ENCODE measurements at places on chromosomes 7 and 10. TPM values are rescaled to one million over a fixed set of nuclear protein-coding genes. Genes with fewer than 3 reads are reported as not detected.

GNGT1 gene
- total RNA-seq, result not detected

GIMAP6 gene
- total RNA-seq, result 170 TPM

CAMK2B gene
- total RNA-seq, result 0.27 TPM

DPP6 gene
- total RNA-seq, result not detected

GPR146 gene
- total RNA-seq, result 14.5 TPM

INA gene
- 0.54 TPM for total RNA-seq

CALCR gene
- total RNA-seq, result not detected

PON1 gene
- not detected for total RNA-seq

ASZ1 gene
- not detected for total RNA-seq

KCND2 gene
- not detected for total RNA-seq

TEX36 gene
- not detected for total RNA-seq

C10orf62 gene
- total RNA-seq, result not detected
